ENCODE measurements at places on chromosomes 2 and 18.

DNA sequence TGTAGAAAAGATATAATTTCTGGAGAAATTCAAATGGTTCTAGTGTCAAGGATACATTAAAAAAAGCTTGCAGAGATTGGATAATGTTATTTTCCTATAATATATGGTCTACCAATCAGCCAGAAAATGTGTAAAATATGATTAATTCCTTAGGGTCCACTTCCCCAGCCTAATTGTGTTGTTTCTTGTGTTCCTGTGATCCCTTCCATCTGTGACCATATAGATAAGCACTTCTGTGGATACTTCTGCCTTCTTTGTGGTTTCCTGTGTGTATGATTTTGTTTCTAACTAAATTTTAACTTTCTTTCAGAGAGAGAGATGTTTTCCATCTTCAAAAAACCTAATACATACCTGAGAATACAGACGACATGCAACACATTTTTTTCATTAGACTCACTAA is 367.1 kb upstream of the PIK3C3 start:
- DNase-seq, result no peak

DNA sequence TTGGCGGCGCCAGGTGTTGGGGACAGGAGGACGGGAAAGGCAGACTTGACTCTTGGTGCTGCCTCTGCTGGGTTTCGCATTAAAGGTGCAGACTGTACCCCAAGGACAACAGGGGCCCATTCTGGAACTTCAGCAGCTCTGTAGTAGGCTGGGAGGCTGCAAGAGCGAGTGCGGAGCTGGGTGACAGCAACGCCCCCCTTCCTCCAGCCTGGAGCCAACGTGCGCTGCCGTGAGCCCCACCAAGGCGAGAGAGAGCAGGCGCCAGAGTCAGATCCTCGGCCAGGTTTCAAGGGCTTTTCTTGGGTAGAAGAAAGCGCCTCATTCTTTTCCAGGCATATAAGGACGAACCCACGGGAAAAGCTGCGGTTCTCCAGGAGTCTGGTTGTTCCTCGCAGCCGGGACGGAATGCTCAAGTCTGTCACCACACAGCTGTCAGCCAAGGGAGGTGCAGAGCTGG is 1.9 kb downstream of the DOK6 start:
- DNase-seq, result peak; percentile 52

- DNase-seq, result no peak
Measured at GRCh38 chr18:64287926-64288325, 139.0 kb upstream of the LINC00305 start.

DNA sequence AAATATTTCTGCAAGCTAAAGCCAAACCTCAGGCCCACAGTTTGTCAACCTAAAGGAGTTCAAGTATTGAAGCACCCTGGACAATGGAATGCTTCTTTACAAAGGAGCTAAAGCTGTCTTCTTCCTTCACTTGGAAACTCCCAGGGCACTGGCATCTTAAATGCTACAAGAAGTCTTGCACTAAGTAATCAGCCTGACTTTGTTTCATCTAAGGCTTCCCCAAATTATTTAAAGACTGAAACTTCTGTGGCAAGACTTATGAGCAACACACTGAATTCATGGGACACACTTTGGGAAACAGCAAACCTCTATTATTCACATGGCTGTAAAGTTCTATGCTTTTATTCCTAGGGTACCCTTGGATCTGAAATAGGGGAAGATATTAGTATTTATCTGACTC is 14.7 kb downstream of the PID1 start:
- DNase-seq, result no peak

DNA sequence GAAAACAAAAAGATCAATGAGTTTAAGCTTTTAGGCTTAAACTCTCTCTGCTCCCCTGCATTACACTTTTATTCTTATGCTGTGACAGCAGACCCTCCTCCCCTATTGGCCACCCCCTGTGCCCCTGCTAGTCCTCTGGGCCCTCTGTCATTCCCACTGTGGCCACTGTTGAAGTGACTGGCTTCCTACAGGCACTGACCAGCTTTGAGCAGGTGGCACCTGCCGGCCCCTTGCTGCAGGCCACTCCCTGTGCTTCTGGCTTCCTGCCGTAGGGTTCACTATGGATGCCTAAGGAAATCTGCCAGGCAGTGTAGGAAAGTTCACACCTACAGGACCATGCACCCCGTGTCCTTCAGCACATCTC is 156.5 kb upstream of the L3MBTL4 start:
- no peak for DNase-seq

GRCh38 chr2:20346565-20347381 is 3.9 kb downstream of the PUM2 start:
- no peak for DNase-seq

DNA sequence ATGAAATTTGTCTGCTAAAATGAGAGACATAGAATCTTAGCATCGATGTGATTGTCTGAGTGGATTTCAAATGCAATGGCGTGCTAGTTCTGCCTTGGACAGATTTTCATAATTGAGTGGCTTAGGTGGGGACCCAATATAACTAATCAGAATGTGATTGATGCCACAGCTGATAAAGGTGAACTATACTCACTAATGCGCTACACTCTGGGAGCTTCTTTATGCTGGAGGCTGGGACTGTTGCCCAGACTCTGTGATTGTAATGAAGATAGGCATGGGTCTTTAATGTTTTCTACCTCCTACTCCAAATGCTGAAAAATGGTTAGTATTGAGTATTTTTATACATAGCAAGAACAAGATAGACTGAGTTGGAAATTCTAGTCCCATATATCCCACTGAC is 339.5 kb upstream of the SLC39A10 start:
- DNase-seq, result no peak

- DNase-seq, result no peak
Measured at GRCh38 chr2:201269764-201270163, 9.4 kb downstream of the CASP8 start.

- no peak for DNase-seq
Measured at GRCh38 chr2:66414896-66415295, 20.0 kb upstream of the MEIS1 start.

DNA sequence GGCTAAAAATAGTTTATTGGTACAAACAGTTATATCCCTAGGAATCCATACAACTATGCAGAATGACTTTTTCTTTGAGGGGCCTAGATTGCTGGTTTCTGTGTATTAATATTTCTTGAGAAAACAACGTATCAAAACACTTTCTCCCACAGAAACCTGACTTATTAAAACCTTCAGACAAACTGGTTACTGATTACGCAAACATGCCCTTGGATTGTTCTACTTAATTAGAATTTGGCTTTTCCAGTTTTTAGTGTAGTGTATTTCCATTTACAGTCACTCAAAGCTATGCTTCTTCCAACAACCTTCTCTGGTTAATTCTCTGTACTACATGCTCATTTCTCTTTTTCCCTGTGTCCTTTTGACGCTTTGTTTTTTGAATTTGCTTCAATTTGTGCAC is 20.0 kb downstream of the VAPA start:
- no peak for DNase-seq

- no peak for DNase-seq
Measured at GRCh38 chr2:240999873-241000541, 1.6 kb downstream of the SNED1 start.

- no peak for DNase-seq
Measured at GRCh38 chr18:46793565-46793964, 36.7 kb upstream of the ST8SIA5 start.

DNA sequence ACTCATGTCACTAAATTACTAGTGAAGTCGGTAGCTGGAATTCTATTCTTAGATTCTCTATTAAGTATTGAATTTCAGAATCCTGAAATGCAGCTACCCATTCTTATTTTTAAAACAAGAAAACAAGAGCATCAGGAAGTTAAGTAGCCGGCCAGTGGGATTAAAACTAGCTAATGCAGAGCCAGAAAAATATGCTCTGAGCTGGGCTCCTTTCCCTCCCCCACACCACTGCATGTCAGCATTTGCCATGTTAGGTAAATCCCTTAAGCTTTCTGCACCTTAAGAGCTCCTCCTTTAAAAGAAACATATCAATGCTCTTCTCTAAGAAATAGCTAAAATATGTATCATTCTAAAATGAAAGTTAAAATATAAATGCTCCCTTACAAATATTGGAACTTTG is 72.2 kb upstream of the MFF start:
- no peak for DNase-seq

DNA sequence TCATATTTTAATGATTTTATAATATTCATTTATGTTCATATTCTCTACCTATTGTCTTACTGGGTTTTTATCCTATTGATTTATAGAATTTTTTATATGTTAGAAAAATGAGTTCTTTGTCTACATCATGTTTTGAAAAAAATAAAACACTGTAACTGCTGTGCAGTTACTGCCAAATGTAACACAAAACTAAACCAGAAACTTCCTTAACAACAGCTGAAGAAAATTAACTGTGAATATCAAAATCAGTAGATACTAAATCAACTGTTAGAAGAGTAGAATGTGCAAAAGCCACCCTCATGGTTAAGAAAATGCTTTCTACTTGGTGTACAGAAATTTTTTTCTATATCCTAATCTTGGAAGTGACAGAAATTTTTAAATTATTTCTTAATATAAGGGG is 69.5 kb downstream of the PTRHD1 start:
- no peak for DNase-seq

GRCh38 chr18:49591775-49592174 is 29.9 kb downstream of the LIPG start:
- DNase-seq, result no peak

- no peak for DNase-seq
Measured at GRCh38 chr2:147101941-147102790, 742.7 kb upstream of the ACVR2A start.

DNA sequence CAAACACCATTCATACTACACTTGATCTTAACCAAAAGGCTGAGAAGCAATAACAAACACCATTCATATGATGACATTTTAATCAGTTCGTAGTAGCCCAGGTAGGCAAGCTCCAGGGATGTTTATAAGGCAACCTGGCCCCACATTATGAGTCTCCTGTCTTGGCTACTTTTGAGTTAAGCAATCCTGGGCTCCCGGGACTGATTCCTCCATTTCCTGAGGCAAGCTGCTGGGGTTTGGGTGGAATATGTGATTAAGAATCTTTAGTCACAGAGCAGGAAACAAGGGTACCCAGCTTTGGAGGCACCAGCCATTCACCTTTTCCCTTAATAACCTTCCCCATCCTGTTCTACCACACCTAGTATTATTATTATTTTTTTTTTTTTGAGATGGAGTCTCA is 24.5 kb upstream of the SPRED2 start:
- no peak for DNase-seq

DNA sequence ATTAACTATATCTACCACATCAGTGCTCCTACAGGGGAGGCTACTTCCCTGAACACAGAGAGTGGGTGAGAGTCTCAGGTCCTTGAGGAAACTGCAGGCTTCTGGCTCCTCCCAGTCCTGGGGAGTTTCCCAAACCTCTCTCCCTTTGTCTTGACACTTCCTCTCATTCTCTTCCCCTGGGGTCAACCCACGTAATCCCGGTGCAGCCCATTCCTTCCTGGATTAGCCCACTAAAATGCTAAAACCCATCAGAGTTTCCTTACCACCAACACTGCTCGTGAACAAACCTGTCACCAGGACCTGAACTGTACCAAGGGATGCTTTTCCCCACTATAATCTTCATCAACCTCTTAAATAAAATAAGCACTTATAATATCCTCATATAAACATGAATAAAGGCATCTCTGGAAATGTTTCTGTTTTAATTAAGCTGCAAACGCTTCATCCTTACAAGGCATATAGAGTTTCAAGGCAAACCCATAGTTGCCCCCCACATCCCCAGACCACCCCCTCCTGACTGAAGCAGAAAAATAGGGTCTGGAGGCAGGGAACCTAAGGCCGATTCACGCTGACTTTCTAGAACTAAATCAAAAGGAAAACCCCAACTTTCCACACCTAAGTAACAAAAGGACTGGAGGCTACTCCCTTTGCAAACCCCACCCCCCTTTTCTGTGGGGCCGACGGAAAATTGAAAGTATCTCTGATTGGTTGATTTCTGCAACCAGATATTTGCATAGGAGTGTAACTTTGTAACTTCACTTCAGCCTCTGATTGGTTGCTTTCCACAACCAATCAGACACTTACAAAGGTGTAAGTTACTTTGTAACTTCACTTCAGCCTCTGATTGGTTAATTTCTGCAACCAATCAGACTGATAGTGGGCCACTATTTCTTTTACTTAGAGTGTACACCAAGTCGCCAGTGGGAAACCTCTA is 19.0 kb downstream of the TMSB10 start:
- DNase-seq, result no peak

- DNase-seq, result no peak
Measured at GRCh38 chr18:37243741-37244140, 321.9 kb downstream of the CELF4 start.

DNA sequence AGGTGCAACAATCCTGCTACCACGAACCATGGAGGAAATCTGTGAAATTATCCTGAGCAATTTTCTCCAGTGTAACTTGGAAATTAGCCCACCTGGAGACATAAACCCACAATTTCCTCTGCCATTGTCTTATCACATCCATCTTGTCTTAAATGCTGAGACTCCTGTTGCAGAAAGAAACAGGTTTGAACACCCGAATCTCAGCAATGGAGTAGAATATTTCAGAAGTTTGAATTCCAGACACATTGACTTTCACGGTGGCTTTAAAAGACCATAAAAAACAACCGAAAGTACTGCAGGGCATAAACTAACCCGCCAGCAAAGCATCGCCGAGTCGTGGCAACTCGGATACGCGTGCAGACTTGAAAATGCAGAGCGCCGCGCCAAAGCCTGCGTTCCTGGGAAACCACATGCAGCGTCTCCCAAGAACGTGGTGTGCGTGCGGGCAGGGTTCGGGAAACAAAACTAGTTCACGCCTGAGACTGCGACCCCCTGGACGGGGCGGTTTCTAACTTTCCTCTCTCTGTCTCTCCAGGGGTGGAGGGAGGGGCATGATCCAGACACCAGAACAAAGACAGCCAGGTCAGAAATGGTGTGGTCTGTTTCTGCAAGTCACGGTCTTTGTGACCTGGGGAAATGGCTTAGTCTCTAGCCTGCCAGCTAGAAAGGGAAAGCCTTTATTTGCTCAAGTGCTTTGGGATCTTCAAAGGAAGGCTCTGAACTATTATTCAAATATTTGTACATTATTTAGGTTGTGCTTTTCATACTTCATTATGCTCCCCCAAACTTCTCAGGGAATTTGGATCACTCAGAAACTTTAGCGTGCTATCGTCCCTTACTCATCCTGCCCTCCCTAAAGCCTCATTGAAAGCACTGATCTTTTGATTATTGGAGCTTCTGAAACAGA is 26.9 kb upstream of the KCTD1 start:
- DNase-seq, result peak; percentile 76

DNA sequence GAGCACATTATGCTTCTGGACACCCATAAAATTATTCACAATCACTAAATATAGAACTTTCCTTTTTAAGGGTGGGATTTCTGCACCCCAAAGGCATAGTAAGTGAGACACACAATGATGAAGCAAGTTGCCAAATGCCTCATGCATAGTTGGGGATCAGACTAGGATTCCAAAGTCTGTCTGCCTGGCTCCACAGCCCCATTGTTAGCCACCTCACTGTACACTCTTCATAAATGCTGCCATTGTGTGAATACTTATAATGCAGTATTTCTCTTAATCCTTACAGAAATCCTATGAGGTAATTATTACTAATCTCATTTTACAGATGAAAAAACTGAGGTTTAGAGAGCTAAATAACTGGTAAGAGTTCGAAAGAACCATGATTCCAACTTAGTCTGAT is 738.6 kb downstream of the ERBB4 start:
- no peak for DNase-seq

- DNase-seq, result no peak
Measured at GRCh38 chr2:216362730-216363129, 9.6 kb downstream of the MARCHF4 start.

- no peak for DNase-seq
Measured at GRCh38 chr2:120851116-120851773, 115.6 kb downstream of the GLI2 start.

- DNase-seq, result no peak
Measured at GRCh38 chr2:146461068-146461467, 1383.8 kb upstream of the ACVR2A start.
